Activated CD4-positive, alpha-beta memory T cell treated with anti-CD3 and anti-CD28 coated beads, Interleukin-2, amount 10 ng/mL, durations not matched to agents 7 days and 5 days (primary cell): ENCODE measurements at places on chromosomes 6 and 20.

GRCh38 chr6:18101271-18101670 is 21.2 kb downstream of the NHLRC1 start:
- no peak for DNase-seq

DNA sequence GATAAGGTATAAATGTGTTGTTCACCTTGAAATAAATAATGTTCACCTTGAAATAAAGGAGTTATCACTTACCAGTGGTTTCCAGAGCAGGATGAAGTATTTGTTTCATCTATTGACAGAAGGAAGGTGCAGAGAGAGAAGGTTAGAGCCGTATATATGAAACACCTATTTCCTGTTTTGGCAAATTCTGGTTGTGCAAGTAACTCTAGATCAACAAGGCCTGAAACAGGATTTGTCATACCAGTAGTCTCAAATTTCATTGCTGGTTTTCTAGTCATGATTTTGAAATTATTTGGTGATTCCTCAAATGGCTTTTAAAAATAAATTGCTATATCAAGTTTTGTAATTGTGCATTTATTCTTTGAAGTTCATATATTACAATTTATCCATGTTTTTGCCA is at the start of gene CRISP3:
Gene CRISP3, minus strand, starts transcription at position 130 of the 400 bp plus-strand sequence. Its CDS starts 21 bp downstream, at position 109.
- no peak for DNase-seq

DNA sequence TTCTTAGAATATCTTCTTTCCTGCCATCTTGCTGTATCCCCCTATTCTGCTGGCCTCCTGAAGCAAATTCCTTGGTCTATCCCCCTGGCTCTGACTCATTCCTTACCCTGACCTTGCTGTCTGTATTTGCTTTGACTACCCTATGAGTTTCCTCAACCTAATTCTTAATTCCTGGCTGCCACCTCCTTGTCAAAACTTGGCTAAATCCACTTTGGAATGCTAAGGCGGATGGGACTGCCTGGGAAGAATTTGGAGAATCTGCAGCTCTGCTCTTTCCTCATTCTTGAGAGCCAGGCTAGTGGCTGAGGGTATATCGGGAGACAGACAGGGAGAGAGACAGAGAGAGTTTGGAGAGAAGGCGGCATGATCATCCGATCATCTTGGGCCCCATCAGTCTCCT is 24.4 kb downstream of the CAP2 start:
- DNase-seq, result no peak

DNA sequence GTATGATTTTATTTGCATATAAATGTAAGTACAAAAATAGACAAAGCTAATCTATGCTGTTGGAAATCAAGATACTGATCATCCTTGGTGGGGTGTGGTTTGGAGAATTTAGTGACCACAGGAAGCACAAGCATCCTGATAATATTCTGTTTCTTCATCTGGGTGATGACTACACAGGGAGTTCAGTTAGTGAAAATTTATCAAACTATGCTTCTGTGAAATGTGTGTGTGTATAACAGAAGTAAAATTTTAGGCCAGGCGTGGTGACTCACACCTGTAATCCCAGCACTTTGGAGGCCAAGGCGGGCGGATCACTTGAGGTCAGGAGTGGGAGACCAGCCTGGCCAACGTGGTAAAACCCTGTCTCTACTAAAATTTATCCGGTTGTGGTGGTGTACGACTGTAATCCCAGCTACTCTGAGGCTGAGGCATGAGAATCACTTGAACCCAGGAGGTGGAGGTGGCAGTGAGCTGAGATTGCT is 20.6 kb downstream of the ENPP3 start:
- no peak for DNase-seq

DNA sequence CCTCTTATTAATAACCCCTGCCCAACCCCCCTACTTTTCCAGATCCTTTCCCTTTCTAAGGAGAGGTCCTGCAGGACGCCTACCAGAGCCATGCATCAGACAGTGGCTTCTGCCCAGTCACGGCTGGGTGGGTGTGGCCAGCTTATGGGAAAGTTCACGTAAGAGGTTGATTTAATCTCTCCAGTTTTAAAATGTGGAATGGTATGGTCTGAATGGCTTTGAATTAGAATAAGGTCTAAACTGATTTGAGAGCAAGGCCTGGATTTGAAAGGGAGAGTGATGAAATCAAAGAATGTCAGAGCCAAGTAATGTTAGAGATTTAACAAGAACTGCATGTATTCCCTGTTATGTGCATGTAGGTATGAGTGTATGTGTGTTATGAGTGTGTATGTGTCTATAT is 275.7 kb downstream of the PAX1 start:
- no peak for DNase-seq

GRCh38 chr6:6785163-6785521 is 196.6 kb downstream of the LY86 start:
- DNase-seq, result no peak

DNA sequence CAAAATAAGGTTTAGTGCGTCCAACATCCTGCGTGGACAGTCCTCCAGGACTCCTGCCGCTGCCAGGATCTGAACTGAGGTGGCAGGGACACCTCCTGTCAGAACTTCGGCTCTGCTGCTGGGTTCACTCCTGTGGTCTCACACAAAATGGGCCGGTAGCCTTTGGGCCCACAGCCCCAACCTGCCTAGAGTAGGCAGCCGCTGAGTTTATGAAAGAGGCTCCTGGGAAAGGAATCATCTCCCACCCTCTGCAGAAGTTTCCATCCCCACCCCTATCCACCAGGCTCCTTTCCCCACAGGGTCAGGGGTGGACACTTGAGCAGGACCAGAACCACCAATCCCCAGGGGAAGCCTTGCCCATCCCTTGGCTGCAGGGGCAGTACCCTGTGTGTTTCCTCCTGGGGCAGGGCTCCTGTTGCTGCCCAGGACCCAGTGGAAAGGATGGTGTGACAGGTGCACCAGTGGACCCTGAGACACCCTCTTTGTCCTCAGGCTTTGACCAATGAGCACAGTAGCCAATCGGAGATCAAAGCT is 2.1 kb upstream of the ABHD16B start:
- DNase-seq, result no peak

- DNase-seq, result no peak
Measured at GRCh38 chr6:7201732-7202541, 94.2 kb downstream of the RREB1 start.

DNA sequence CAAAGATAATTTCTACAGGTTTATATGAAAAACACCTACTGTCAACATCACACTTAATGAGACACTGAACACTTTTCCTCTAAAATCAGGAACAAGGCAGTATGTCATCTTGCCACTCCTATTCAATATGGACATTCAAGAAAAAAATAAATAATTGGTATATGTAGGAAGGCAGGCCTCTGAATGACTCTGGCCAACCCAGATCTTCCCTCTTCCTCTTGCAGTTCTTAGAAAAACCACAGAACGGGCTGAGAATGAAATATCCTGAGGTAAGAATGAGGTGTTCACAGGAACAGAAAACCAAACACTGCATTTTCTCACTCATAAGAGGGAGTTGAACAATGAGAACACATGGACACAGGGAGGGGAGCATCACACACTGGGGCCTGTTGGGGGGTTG is 1207.2 kb upstream of the CITED2 start:
- DNase-seq, result no peak

DNA sequence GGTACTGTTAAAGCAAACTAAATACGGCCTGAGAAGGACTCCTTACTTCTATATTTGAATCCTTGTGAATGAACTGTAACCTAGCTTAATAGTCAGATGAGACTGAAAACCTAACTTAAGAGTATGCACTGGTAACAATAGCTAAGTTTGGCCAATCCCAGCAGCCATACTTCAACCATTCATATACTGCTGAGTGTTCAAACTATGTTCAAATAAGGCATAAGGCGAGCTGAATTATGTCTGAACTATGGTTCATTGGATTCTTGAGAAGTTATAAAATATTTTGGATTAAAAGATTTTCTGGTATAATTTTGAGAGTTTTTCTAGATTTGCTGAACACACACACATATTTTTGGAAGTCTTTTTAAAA is 2.2 kb downstream of the SMPDL3A start:
- no peak for DNase-seq

- no peak for DNase-seq
Measured at GRCh38 chr6:132190815-132191175, 210.5 kb downstream of the MOXD1 start.

DNA sequence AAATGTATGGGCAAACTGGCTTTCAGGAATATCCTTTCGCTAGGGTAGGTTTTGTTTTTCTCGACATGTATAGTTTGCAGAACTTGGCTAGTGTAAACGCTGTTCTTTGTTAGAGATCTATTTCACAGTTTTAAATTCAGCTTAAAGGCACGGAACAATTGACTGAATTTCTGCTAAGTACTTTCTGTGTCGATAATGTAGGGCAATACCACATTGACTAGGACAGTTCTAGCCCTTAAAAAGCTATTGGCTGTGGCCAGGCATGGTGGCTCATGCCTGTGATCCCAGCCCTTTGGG is 92.8 kb downstream of the CEP57L1 start:
- DNase-seq, result no peak

DNA sequence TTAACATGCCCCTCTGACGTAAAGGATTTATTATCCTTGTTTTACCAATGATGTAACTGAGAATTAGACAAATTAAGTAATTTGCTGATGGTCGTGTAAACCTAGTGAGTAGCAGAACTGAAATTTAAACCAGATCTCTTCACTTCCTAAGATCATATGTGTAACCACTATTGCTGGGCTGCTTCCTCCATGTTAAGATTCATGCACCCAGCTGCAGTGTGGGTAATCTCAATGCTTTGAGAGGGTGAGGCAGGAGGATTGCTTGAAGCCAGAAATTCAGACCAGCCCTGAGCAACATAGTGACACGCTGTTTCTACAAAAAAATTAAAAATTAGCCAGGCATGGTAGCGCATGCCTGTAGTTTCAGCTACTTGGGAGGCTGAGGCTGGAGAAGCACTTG is 97.9 kb downstream of the L3MBTL3 start:
- no peak for DNase-seq

DNA sequence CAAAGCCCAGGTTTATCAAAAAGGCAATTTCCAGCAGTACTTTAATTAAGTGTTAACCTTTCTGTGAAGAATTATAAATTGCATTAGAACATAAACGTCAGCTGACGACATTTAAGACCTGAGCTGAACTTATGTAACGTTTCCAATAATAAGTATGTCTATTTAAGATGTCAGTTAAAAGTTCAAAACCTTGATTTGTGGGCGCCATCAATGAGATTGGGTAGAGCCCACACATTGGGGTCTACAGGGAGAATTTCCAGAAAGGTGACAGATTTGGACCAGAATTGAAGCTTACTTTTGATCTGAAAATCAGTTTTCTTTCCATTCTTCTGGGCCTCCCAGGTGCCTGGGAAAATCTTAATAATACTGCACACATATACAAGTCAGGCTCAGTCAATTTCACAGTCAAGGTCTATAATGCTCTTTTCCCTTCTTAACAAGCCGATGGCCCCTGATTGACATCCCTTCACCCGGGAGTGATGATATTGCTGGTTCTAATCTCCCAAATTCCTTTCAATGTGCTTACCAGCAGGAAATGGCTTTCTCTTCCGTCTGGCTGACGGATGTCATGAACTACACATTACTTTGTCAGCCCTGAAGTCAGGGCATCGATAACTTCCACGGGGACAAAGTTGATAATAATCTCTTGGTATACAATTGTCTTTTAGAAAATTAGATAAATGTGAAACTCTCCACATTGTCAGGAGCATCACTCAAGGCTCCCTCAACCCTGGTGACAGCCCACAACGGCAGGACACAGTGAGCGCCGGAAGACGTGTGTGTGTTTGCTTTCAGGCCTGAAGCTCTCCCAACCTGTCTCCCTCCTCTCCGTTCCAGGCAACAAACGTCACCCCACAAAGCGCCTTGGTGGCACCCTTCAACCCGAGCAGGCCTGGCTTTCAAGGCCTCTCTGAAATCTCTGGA is 396.5 kb upstream of the CNR1 start:
- no peak for DNase-seq

DNA sequence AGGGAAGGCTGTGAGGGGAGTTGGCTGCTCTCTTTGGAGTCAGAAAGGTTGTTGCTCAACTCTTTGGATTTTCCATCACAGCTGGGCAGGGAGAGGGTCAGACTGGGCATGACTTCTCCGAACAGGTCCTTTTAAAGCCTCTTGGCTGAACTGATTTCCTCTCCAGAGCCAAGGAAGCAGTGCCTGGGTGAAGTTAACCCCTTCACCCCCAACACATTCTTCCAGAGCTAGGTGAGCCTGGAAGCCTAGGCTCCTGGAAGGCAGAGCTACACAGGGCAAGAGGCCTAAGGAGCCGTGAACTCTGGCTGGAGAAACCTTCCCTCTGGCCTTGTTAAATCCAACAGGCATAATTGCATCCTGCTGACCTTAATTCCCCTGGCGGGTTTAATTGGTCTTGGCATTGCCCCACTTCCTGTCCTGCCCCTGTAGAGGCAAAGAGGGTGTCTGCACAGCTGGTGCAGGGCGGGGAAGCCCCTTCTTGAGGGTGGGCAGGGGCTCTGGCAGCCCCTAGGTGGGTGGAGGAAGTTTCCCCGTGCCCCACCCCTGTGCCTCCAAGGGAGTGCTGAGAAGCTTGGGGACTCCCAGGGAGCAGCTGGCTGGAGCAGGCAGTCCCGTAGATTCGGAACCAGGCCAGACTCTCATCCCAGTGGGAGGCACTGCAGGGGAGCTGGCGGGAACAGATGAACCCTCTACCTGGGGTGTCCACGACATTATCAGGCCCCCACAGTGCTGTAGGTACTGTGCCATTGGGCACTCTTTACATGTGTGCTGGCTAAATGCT is 3.6 kb upstream of the MYLK2 start:
- DNase-seq, result no peak

DNA sequence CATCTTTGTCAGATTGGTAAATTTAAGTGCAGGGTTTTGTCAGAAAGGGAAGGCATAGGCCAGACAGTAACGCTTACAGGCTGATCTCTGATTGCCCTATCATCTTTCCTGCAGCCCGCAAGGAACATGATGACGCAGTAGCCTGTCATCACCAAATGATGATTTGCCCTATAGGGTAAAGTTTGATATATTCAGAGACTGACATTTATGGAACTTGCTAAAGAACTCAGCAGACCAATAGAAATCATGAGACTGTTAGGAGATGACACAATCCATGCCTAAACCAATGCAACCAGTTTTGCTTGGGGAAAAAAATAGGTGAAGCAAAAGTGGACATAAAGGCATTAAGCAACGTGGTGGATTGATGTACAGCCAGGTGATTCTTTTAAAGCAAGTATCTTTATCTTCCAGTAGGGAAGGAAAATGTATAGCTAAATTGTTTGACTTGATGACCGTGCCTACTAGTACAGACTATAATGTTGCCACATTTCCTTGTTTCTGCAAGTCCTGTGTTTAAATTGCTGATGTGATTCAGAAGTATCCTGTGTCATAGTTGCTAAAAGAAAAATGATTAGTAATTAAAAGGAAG is 2.4 kb downstream of the NUS1 start:
- no peak for DNase-seq

DNA sequence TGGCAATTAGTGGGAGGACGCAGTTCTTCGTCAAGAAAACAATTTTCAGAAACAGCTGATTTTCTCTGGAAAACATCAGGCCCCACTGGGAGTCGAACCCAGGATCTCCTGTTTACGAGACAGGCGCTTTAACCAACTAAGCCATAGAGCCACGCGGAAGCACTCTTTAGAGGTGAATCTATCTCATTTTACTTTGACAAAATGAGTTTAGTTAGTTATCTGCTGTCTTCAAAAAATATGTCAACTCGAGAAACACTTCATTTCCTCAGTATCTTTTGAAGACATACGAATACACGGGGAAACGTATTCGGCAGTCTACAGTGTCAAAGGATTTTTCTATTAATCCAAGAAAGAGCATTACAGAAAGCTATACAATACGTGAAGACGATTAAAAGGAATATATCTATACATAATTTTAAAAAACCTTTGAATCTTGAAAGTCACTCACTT is 26.7 kb downstream of the GPX6 start:
- DNase-seq, result no peak
